ENCODE measurements at places on chromosomes 2 and 18.

GRCh38 chr2:47697000-47697601 lies 85.8 kb upstream of the MSH6 start:
- no peak for DNase-seq

- no peak for DNase-seq
Observed at GRCh38 chr18:136433-136832, 21.9 kb upstream of the USP14 start.

DNA sequence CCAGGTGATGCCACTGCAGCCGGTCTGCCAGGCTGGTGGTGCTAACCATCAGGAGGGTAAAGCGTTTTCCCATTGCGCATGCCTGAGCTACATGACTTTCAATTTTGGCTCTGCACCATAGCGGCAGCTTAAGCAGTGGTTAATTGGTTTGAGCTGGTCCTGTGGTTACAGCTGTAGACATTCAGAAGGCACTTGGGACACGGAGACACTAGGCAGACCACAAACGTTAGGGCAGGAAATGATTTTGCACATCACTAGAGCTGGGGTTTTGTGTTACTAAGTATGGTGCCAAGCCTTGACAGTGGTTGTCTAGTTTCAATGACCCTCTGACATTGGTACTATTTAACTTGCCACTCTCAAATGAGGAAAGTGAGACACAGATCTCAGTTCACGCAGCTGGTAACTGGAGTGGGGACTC lies 28.9 kb upstream of the CNOT11 start:
- DNase-seq, result no peak

DNA sequence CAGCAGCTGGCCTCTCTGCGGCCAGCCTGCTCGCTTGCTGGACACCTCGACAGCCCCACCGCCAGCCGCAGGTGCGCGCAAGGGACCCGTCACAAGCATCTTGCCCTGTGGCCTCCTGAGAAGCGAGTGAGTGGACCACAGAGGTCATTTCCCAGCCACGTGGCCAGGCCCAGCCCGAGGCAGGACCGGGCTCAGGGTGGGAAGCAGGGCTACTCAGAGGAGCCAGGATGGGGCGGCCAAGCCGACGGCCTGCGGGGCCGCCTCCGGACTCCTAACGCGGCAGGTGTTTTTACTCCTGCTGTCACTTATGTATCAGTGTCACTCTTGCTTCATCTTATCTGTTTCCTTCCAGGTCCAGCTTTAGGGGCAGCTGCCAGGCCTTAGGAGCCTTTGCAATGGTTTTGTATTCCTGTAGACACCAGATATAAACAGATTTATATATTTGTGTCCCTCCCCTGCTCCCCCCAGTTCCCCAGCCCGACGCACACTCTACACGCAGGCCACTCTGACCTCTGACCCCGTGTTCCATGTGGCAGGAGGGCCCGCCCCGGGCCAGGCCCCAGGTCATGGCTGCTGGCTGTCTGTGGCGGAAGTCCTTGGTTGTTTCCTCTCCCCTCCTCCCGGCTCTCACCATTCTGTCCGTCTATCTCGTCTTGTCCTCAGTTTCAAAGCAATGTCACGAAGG lies 236.4 kb downstream of the ATAD2B start:
- peak; percentile 21 for DNase-seq

GRCh38 chr2:167987026-167987425 lies 260.4 kb downstream of the STK39 start:
- DNase-seq, result no peak

DNA sequence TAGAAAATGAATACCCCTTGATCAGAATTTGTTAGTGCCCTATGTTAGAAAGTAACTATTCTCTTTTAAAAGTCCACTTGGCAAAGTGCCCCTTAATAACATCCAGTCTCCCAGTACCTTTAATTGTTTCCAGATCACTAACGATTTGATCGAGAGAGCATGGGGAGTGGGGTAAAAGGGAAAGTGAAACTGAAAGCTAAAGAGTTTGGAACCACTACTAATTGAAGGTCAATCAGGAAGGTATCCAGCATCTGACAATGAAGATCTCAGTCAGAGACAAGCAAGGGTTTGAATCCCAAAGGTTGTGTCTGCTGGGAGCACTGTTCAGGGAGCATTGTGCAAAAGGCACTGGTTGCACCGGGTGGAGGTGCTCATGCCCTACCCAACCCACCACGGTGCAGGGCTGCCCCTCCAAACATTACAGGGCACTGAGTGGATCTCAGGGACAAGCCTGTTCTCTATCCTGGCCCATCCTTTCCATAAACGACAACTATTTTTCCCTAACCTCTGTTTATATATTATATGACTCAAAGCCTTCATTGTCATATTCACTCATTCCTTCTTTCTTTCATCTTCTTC lies 14.6 kb upstream of the RIT2 start:
- peak; percentile 0 for DNase-seq

GRCh38 chr2:102261467-102262135 lies 49.8 kb upstream of the IL1RL1 start:
- DNase-seq, result no peak

GRCh38 chr2:12674644-12675328 lies 42.0 kb upstream of the TRIB2 start:
- DNase-seq, result peak; percentile 40

- DNase-seq, result no peak
Observed at GRCh38 chr2:17579605-17580318, 39.3 kb downstream of the VSNL1 start.

- DNase-seq, result no peak
Observed at GRCh38 chr2:161088658-161089350, 71.4 kb upstream of the TANK start.

DNA sequence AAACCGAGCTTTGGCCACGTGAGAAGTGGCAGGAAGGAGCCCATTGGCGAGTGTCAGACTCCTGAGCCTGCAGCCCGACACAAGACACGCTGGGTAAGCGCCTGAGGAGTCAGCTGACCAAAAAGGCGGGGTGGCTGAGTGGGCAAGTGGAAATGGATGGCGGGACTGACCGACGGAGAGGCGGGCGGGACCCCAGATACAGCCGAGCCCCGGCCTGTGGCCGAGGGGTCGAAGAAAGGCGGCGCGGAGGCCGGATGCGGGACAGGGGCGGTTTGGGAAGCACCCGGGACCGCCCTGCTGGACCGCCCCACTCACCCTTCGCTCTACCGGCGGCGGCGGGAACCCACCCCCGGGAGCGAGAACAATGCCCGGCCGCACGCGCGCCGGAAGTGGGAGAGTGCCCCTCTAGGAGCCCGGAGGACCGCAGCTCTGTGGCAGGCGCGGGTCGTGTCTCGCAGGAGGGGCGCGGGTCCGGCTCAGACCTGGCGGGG lies 22.8 kb downstream of the ZSCAN30 start:
- peak; percentile 82 for DNase-seq

- no peak for DNase-seq
Observed at GRCh38 chr18:11019295-11020105, 129.9 kb downstream of the PIEZO2 start.

All from lung microvascular endothelial cell (primary cell).